NCI-H526 (cell line): ENCODE measurements at places on chromosomes 7 and 10.

- DNase-seq = peak; percentile 59
Observed at GRCh38 chr10:74244097-74244685, 93.2 kb downstream of the ADK start.

DNA sequence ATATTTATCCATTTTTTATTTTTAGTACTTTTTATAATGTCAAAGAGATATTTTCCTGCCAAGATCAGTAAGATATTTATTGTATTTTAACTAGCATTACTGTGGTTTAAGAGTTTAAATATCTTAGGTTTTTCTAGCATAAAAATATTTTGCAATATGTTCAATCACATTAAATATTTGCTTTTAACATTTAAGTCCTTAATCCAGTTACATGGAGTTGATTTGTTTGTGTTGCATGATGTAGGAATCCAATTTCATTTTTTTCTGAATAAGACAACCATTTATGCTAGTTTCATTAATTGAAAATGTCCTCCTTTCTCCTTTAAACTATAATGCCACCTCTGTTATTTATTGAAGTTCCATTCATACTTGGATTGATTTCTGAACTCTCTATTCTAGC is 41.8 kb downstream of the CAV1 start:
- no peak for DNase-seq

DNA sequence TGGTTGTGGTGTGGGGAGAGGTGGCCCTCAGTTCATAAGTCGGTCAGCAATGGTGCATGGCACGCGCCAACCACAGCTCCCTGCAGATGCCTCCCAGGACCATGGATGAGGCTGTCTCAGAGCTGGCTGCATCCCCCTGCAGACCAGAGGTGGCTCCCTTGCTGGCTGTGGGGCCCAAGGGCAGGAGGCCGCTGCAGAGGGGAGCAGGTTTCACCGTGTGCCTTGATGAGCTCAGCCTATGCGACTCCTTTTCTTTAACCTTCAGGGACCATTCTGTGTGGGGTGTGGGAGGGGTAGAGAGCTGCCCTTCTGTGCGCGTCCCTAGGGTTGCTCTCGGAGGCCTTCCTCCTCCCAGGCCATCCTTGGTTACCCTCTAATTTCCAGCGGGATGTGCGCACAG is 152.4 kb downstream of the ACTR3B start:
- DNase-seq = no peak

DNA sequence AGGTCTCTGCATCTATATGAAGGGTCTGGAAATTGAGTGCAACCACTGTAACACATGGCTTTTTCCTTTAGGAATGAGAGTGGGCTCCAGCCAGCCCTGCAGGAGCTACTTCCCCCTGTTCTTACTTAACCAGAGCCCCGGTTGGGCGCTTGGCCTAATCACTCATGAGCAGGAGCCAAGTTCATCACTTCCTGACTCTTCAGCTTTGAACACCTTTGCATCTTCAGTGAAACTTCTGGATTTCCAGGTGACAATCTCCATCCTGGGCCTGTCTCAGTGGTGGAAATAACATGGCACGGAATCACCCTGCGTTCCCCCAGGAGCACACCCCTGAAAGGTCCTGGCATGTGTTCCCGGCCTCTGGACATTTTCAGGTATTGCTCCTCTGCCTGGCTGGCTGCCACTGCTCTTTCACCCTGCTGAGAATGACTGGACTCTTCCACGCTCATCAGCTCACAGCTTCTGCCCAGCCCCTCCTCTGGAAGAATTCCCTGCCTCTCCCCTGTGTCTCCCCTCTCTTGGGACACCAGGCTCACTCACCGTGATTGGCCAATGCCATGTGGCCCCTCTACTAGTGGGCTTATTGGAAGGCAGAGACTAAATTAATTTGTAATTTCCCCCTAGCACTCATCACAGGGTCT is 229.1 kb upstream of the GRB10 start:
- no peak for DNase-seq

- no peak for DNase-seq
Observed at GRCh38 chr10:6953271-6953801, 373.3 kb upstream of the PRKCQ start.

DNA sequence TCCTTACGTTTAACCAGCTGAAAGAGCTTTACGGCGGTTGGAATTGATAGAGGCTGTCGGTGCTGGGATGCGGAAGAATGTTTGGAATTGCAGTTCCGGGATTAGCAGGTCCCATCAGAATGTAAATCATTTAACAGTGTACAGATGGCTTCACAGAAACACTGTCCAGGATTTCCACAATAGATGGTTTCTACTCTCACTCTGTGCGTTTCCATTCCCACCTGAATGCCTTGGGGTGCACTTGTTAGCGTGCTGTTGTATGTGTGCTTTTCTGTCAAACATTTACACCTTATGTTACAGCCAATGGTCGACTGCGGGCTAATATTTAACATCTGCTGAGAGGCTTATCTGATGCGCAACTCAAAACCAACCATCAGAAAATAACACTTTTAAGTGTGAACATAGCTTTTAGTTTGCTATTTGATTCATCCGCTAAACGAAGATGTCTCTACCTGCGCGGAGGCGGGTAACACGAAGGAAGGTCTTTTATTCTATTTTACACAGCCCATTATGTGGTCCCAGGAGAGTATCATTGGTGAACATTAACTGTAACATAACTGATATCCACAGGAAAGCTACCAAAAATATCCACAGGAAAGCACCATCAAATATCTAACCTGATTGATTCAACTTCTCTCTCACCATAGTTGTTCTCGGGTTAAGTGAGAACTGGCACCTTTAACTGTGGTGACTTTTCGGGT is 179.0 kb downstream of the PRPF18 start:
- DNase-seq = no peak

- DNase-seq = no peak
Observed at GRCh38 chr10:110409926-110410325, 87.8 kb upstream of the DUSP5 start.

GRCh38 chr7:104914421-104914820 is 99.6 kb upstream of the KMT2E start:
- DNase-seq = no peak

GRCh38 chr10:88245974-88246511 is 337.1 kb downstream of the RNLS start:
- DNase-seq = no peak

- no peak for DNase-seq
Observed at GRCh38 chr10:9311702-9312499, 1257.4 kb downstream of the GATA3 start.

- DNase-seq = no peak
Observed at GRCh38 chr10:905503-905902, 26.0 kb downstream of the LARP4B start.
